ENCODE measurements at places on chromosomes 12 and 14.

GRCh38 chr12:122282061-122282460, 15.8 kb upstream of the VPS33A start:
- DNase-seq, result no peak

DNA sequence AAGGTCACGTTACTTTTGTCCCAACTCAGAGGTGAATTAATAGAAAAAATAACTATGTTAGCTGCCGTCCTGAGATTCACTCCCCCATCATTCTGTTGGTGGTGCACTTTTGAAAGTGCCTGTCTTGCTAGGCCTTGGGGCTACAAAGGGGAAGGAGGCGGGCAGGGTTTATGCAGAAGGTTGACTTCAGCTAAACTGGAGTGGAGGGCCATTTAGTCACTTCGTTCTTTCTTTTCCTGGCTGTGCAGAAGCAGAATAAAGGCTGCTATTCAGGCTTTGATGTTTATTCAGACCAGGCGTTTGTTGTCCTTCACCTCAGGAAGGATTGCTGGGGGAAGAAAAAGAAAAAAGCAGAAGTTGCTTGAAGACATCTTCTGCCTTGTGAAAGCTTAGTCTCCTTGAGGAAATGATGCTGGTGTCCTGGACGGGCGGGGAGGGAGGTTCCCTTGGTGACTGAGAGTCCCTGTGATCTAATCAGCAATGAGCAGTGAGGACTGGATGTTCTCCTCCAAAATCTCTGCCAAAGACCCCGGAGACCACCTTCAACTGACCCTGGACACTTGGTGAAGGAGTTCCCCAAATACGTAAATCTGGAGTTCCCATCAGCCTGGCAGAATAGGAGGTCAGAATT, 4.0 kb downstream of the GLT1D1 start:
- DNase-seq, result no peak

- no peak for DNase-seq
Observed at GRCh38 chr12:113372371-113372770, 14.0 kb downstream of the PLBD2 start.

DNA sequence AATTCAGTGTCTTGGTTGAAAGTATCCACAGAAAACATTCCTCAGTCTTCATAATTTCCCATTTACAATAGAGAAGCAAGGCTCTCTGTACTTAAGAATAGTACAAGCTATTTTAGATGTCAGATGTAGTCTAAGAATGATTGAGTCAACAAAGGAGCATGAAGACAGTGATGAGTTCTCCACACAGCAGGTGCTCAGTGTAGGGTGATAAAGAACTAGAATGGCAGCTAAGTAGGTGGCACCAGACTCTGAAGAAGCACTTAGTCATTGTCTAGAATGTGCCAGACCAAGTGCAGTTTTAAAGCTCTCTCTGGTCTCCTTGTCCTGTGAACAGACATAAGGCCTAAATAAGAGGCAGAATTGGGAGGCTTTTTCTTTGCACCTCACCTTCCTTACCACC, 504.6 kb downstream of the NRXN3 start:
- DNase-seq, result no peak

GRCh38 chr12:56038022-56038655, 3.6 kb upstream of the RPS26 start:
- DNase-seq, result no peak

- no peak for DNase-seq
Observed at GRCh38 chr14:82710267-82710841, 1176.7 kb upstream of the SEL1L start.

GRCh38 chr12:88419794-88420193, 160.5 kb downstream of the KITLG start:
- no peak for DNase-seq

DNA sequence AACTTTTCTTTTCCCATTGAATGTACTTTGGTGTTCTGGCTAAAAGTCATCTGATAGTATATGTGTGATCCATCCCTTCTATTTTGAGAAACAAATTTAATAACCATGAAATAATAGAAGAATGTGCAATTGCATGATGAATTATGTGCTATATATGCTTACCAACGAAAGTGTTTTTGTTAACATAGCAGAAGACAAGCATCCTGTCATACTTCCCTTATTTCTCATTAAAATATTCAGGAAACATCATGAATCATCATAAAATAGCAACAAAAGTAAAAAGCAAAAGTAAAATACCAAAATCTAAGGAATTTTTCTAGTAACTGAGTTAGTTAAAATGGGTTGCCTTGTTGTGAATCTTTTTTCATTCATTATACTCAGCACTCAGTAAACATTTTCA, 409.0 kb upstream of the PDE3A start:
- DNase-seq, result no peak
